NCI-H1436 (cell line): ENCODE measurements at places on chromosomes 6 and 20.

DNA sequence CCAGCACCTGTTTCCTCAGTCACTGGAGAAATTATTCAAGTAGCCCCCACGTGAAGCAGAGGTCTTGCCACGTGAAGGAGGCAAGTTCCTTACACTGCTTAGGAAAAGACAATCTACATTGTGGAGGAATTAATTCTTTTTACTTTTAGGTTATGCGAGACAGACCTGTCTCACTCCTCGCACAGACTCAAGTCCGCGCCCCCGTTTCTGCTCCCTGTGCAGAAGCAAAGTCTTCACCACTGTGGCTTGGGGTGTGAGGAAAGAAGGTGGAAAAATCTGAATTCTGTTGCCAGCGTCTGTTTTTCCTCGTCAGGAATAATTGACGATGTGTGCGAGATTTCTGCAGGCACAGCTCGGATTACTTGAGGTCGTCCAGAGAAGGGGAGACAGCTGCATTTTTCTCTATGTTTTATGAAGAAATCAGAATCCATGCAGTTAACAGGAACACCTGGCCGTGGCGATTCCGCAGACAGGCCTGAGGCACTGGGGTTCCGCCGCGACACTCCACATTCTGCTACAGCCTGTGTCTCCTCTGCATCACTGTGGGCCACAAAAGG, 185.1 kb downstream of the SMOC2 start:
- DNase-seq = no peak

DNA sequence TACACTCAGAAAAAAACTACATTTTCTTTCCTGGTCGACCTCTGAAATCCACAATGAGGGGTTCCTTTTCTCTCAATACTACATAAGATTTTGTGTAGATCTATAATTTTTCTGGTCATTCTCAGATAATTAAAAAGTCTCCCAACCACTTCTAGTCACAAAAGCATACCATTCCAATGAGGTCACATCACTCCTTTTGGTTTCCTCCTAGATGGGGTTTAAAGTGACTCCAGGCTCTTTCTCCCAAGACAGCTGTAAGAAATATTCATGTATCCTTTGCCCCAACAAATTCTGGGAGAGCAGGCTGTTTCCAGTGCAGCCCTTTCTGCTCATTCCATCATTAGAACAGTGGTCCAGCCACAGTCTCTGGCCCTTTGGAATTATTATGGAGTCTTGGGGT, 43.1 kb upstream of the BEND6 start:
- no peak for DNase-seq

DNA sequence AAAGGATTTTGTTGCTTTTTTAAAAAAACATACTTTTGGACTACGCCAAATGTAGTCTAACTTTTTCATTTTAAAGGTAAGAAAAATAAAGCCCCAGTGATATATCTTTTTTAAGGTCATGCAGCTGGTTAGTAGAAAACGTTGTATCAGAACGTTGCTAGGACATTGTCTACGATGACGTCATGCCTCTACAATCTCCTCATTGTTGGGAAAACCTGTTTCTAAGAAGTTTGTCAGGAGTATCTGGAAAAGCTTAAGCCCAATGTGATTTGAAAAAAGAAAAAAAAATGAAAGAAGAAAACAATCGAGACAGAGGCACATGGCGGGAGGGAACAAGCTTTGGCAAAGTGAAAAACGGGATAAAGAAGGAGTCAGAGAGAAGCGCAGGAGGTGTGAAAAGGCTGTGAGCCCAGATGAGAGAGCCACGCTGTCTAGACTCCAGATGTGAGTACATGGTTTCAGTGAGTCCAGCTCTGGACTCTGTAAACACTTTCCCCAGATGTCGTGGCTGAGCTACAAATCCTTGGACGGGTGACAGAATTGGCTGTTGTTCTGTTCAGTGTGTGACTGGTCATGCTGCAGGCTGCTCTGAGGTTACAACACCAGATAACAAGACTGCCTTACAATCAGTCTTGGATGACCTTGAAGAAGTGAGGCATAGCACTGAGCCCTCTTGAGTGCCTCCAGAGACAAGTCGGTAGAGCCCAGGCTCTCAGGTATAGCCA, 656.7 kb upstream of the ID4 start:
- no peak for DNase-seq

DNA sequence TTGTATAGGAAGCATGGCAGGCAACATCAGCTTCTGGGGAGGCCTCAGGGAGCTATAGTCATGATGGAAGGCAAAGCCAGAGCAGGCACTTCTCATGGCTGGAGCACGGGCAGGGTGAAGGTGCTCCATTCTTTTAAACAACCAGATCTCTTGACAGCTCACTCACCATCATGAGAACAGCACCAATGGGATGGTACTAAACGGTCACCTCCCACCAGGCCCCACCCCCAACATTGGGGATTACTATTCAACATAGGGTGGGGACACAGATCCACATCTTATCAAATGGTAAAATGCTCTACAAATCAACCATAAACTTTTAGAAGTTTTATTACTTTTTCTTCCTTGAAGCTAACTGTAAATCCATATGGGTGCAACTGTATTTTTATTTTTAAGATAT, 61.5 kb downstream of the MAP3K4 start:
- no peak for DNase-seq

GRCh38 chr6:41939848-41940758, 1.5 kb downstream of the CCND3 start:
- no peak for DNase-seq

GRCh38 chr6:30219244-30219643, 6.0 kb upstream of the TRIM26 start:
- DNase-seq = peak; percentile 72

- DNase-seq = no peak
Observed at GRCh38 chr6:67888886-67889681, 746.0 kb upstream of the ADGRB3 start.

GRCh38 chr6:100504786-100505737, 40.3 kb upstream of the SIM1 start:
- DNase-seq = no peak

GRCh38 chr20:51163996-51164600, 141.2 kb upstream of the KCNG1 start:
- no peak for DNase-seq

DNA sequence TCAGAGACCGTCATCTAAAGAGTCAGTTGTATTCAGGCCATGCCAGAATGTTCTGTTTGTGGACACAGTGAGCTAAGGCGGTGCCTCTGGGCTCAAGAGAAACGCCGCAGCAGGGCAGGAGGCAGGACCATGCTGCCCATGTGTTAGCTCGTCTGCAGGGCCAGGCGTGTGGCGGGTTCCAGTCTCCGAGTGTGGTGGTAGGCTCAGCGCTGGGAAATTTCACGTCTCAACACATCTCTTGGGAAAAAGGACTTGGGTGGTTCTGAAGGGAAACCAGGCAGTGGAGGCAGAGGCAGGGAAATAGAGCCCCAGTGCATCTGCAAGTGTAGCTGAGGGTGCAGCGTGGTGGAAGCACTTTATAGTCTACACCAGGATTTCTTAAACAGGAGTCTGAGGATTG, 56.9 kb upstream of the TAGAP start:
- no peak for DNase-seq

- no peak for DNase-seq
Observed at GRCh38 chr6:30145818-30146217, 9.9 kb downstream of the TRIM40 start.

DNA sequence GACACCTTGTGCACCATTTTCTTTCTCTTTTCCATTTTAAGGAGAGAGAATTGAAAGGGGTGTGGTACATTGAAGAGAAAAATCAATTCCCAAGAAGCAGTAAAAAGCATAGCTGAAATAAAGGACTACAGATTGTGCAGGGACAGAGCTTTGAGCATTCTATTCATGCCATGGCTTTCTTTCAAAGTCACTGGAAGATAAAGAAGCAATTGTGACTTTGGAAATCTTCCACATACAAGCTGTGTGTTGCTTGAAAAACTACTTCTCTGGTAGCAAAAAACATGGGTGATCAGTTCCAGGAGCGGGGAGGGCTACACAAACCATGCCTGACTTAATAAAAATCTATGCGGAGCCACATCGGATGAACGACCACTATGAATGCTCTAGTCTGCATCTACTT, 230.2 kb upstream of the THEMIS start:
- no peak for DNase-seq

DNA sequence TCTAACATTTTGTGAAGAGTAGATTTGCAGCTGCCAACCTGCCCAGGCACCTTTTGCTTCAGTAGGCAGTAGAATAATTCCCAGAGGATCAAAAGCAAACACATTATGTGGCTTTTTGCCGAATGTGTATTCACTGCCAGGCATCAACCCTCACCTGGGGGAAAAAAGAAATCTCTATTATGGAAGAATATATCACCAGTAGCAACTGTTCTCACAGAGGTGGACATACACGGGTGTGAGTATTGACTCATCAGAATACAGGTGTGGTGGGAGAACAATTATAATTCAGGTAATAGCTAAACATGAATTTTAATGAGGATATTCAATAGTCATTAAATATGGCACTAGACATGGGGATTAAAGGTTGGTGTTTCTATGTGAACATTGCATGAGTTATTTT, 910.7 kb downstream of the TFAP2A start:
- DNase-seq = peak; percentile 91

- no peak for DNase-seq
Observed at GRCh38 chr6:110852773-110853172, 21.8 kb upstream of the AMD1 start.

DNA sequence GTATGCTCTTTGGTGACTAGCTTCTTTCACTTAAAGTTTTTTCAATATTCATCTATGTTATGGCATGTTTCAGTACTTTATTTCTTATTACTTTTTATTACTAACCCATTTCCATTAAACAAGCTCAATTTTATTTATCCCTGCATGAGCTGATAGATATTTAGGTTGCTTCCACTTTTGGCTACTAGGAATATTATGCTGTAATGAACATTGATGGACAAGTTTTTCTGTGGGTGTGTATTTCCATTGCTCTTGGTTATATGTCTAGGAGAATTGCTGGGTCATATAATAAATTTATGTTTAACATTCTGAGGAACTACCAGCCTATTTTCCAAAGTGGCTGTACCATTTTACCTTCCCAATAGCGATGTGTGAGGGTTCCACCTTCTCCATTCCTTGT, 69.9 kb downstream of the ZBTB2 start:
- no peak for DNase-seq

- no peak for DNase-seq
Observed at GRCh38 chr20:7371518-7372163, 568.6 kb downstream of the HAO1 start.

- no peak for DNase-seq
Observed at GRCh38 chr6:2579804-2580570, 170.7 kb downstream of the MYLK4 start.

DNA sequence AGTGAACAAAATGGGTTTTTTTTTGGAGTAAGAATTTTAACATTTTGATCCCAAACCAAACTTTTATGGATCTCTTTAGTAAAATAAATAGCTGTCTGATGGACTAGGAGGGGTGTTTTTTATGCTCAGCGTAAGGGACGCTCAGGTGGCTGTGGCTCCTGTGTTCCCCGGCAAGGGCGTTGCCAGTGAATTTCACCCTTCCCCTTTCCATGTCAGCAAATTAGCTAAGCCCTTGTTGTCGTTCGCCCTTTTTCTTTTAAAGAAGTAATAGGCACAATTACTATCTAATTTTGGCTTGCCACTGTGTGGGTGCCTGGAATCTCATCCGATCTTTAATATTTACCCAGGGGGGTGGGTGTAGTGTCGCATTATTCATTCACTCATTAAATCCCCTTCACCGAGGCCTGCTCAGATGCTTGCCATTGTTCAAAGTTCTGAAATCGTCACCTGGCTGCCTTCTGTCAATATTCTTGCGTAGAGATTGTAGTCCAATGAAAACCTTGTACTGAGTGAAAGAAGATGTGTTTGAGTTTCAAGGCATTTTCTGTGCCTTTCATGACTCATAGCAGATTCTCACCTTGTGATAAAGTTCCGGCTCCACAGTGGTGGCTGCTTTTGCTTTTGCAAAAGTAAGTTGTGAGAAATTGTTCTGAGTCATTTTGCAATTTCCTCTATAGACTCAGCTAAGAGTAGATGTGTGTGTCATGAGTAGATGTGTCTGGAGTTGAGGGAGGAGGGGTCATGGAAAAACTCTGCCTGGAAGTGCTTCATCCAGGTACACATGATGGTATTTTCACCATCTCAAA, 40.0 kb upstream of the CLDN20 start:
- no peak for DNase-seq

GRCh38 chr6:73308712-73309534, 45.2 kb downstream of the DPPA5 start:
- DNase-seq = peak; percentile 15

GRCh38 chr6:105034470-105034869, 77.6 kb downstream of the LIN28B start:
- DNase-seq = no peak

DNA sequence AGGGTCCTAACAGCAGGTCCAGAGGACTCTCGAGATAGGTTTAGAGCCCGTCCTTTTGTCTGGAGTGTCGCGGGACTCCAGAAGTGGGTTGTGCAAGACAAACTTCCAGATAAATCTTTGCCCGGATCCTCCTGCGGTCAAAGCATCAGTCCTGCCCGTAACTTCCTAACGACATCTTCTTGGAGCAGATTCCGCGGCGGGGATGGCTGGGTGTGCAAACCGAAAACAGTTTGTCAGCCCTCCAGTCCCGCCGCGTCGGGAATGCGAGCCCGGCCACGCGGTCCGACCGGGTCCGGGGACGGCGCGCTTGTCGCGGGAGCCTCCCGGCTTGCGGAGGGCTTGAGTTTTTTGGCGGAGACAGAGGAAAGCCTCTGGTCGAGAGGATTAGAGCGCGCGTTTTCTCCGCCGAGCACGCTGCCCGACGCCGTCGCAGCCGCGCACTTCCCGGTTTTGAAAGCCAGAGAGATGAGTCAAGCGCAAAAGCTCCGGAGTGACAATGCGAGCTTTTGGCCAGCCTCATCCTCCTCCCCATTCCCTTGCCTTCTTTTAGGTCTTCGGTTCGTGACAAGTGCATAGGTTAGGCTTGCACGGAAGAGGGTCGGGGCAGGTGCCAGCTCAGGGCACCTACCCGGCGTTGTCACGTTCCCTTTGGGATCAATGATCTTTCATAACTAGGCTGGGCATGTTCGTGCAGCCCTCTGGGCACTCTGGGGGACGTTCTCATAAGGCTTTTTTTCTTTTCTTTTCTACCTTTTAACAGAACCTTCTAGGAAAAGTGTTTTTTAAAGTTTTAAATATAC, 91.3 kb upstream of the PRDM1 start:
- no peak for DNase-seq

GRCh38 chr6:84467296-84467695, 239.9 kb upstream of the CEP162 start:
- no peak for DNase-seq

GRCh38 chr6:28940294-28940857, 16.6 kb upstream of the TRIM27 start:
- DNase-seq = peak; percentile 50

GRCh38 chr6:42970871-42971612, 7.9 kb downstream of the PEX6 start:
- DNase-seq = no peak
